ENCODE measurements at places on chromosomes 2 and 18.

DNA sequence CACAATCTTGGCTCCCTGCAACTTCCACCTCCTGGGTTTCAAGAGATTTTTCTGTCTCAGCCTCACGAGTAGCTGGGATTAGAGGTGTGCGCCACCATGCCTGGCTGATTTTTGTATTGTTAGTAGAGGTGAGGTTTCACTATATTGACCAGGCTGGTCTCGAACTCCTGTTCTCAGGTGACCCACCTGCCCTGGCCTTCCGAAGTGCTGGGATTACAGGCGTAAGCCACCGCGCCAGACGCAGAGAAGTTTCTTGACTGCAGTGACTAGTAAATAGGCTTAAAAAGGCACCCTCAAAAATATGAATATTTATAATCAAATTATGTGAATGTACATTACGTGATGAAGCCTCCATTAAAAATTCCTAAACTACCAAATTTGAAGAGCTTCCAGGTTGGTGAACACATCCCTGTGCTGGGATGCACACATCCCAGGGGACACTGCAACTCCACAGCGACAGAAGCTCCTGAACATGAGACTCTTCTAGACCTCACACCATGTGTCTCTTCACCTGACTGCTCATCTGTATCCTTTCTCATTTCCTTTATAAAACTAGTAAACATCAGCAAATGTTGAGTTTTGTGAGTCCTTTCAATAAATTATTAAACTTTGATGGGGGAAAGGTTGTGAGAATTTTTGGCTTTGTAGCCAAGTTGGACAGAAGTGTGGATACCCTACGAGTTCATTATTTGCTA, 203.3 kb upstream of the SPOPL start:
- no peak overlapping the region for H3K27ac ChIP-seq
- no peaks in the 10 kb centered on the region for H3K36me3 ChIP-seq
- no peak for DNase-seq
- H3K27me3 ChIP-seq = no peaks in the 10 kb centered on the region
- no peak overlapping the region for H3K4me3 ChIP-seq

- H3K4me3 ChIP-seq = no peak overlapping the region
- no peaks in the 10 kb centered on the region for H3K27me3 ChIP-seq
- no peaks in the 10 kb centered on the region for H3K36me3 ChIP-seq
- no peak overlapping the region for H3K27ac ChIP-seq
Observed at GRCh38 chr2:178666458-178666857, 140.8 kb downstream of the TTN start.

DNA sequence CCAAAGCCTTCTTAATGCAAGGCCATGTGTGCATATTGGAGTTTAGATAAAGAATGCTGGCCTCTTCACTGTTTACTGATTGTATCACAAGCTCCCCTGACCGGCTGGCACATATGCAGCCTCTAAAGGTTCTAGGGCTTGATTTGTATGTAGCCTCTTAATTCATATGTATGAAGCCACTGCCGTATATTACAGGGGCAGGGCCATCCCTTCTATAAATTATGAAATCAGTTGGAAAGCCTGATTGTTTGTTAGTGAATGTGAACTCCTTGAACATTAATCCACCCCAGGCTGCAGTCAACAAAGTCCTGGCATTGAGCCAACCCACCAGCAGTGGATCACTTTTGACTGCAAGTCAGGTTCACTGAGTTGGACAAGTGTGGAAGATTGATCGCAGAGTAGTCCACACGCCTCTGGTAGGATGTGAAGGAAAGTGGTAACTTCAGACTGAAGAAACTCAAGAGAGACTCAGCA, 61.6 kb upstream of the PARD3B start:
- H3K4me1 ChIP-seq = no peaks in the 10 kb centered on the region
- no peak overlapping the region for H3K27ac ChIP-seq
- no peak overlapping the region for H3K4me3 ChIP-seq
- H3K36me3 ChIP-seq = no peaks in the 10 kb centered on the region
- peaks cover 3% of the 10 kb centered on the region for H3K27me3 ChIP-seq

GRCh38 chr2:165162466-165162865, 41.4 kb downstream of the SCN3A start:
- H3K4me1 ChIP-seq = no peaks in the 10 kb centered on the region
- no peak for DNase-seq
- no peak overlapping the region for H3K27ac ChIP-seq
- no peak overlapping the region for H3K4me3 ChIP-seq

DNA sequence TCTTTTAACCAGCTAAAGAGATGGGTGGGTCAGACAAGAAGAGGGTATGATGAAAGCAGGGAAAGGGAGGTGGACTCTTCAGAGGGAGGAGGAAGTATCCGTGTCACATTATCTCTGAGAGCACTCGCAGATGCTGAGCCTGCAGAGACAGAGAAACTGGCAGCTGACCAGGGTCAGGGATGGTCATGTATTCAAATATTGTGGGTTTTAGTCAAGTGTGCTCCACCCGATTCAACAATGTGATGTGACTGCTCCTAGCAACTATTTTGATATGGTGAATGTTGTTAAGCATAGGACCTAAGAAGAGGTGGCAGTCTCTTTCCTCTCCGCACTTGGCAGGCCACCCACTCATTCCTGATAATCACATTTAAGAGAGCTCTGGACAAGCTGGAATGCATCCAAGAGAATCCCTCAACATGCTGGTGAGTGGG, 1.3 kb upstream of the CLIP4 start:
- H3K27me3 ChIP-seq = peaks cover 80% of the 10 kb centered on the region
- H3K36me3 ChIP-seq = no peaks in the 10 kb centered on the region
- H3K4me1 ChIP-seq = peaks cover 26% of the 10 kb centered on the region
- DNase-seq = no peak

GRCh38 chr2:55019526-55020258, 30.6 kb downstream of the RTN4 start:
- H3K27ac ChIP-seq = no peak overlapping the region
- no peaks in the 10 kb centered on the region for H3K27me3 ChIP-seq
- peaks cover 19% of the 10 kb centered on the region for H3K36me3 ChIP-seq
- DNase-seq = no peak
- H3K4me1 ChIP-seq = peaks cover 5% of the 10 kb centered on the region

- no peaks in the 10 kb centered on the region for H3K27me3 ChIP-seq
- no peaks in the 10 kb centered on the region for H3K4me1 ChIP-seq
- no peak overlapping the region for H3K27ac ChIP-seq
- H3K4me3 ChIP-seq = no peak overlapping the region
- H3K36me3 ChIP-seq = no peaks in the 10 kb centered on the region
- DNase-seq = no peak
Observed at GRCh38 chr18:39037925-39038324, 1472.3 kb upstream of the CELF4 start.

DNA sequence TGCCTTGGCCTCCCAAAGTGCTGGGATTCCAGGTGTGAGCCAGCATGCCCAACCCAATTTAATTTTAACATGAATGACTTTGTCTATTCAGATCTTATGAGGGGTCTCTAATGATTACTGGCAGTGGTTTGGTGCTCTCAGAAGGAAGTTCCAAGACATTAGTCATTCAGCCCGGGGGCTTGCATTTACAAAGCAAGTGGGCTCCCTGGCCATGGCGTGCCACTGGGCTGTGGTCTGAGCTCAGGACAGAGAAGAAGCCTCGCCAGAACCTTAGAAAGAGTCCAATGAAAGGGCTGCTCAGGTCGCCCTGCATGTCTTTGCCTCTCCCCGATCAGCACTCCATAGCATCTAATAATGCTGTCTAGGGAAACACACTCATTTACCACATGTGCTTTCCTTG, 182.6 kb upstream of the CHAC2 start:
- H3K27ac ChIP-seq = no peak overlapping the region
- no peak for DNase-seq
- no peaks in the 10 kb centered on the region for H3K36me3 ChIP-seq

DNA sequence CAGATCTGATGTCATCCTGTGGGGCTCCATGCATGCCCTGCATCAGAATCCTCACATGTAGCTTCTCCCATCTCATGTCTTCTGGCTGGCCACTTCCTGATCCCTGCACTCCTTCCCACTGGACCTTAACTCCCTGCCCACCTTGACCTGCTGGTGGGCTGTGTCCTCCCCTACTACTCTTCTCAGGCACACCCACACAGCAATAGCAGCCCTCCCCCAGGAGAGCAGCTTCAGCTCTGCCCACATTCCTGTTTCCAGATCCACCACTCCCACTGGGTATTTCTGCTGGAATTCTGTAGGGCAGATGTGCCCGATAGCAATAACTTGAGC, 137.0 kb upstream of the HS6ST1 start:
- H3K4me3 ChIP-seq = no peak overlapping the region
- H3K36me3 ChIP-seq = no peaks in the 10 kb centered on the region
- H3K27ac ChIP-seq = no peak overlapping the region
- peaks cover 19% of the 10 kb centered on the region for H3K4me1 ChIP-seq

DNA sequence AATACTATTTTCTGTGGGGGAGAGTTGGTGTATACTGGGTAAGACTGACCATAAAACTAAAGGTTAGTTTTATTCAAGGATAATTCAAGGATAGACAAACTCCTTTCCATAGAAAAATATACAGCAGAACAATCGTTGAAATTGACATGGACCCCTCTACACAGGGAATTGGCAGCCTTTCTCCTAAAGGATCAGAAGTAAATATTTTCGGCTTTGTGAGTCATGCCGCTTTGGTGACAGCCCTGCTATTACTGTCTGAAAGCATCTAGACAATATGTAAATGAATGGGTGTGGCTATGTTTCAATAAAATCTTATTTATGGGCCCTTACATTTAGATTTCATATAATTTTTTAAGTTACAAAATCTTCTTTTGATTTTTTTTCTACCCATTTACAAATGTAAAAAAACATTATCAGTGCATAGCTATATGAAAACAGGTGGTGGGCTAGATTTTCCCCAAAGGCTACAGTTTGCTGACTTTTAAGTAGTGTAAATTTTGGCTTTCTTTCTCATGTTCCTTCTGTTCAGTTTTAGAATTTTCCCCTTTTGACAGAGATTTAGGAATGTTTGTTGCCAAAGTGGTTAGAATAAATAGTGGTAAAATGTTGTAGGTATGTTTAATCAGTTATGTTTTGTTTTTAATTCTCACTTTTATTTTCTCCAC, 270.6 kb downstream of the DCC start:
- no peak overlapping the region for H3K27ac ChIP-seq
- DNase-seq = no peak
- no peaks in the 10 kb centered on the region for H3K4me1 ChIP-seq

GRCh38 chr2:146278881-146279280, 1565.9 kb upstream of the ACVR2A start:
- no peak for DNase-seq
- no peak overlapping the region for H3K4me3 ChIP-seq
- H3K36me3 ChIP-seq = no peaks in the 10 kb centered on the region
- no peaks in the 10 kb centered on the region for H3K4me1 ChIP-seq

DNA sequence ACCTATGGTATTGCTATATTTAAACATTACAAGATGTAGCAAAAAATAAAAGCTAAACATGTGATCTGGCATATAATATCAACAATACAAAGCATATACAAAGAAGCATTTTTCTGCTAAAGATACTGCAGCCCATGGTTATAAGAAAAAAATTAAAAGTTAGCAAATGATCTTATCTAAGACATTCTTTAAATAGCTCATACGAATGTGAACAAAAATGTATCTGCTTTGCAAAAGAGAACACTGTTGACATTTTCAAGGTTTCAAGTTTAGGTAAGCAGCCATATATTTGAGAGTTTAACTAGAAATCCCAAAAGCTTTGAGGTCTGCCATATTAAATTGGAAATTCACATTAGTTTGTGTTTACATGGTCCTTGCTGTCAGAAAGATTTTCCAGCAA, 301.0 kb upstream of the SLC39A10 start:
- no peaks in the 10 kb centered on the region for H3K36me3 ChIP-seq
- peaks cover 3% of the 10 kb centered on the region for H3K27me3 ChIP-seq
- H3K4me3 ChIP-seq = no peak overlapping the region
- no peaks in the 10 kb centered on the region for H3K4me1 ChIP-seq
- DNase-seq = no peak
- H3K27ac ChIP-seq = no peak overlapping the region

- peaks cover 11% of the 10 kb centered on the region for H3K4me1 ChIP-seq
- peaks cover 5% of the 10 kb centered on the region for H3K36me3 ChIP-seq
- no peak overlapping the region for H3K27ac ChIP-seq
- no peak overlapping the region for H3K4me3 ChIP-seq
- H3K27me3 ChIP-seq = peaks cover 2% of the 10 kb centered on the region
- DNase-seq = no peak
Observed at GRCh38 chr18:62499263-62499650, 23.6 kb upstream of the ZCCHC2 start.

DNA sequence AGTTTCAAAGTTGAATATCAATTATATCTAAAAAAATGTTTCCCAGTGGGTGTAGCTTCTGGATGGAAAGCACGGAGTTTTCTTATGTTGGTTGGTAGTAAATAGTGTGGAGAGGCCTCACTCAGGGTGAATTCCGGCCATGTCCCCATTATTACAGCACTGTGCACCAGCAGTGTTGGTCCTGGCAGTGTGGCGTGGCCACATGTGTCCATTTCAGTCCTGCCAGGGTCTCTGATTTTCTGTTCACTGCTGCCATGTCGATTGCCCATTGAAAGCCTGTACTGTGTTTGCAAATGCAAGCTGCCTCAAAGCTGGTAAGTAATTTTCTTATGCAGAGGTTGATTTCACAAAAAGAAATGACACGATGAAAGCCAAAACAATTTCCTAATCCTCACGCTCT, 386.2 kb downstream of the GALR1 start:
- H3K27me3 ChIP-seq = peaks cover 4% of the 10 kb centered on the region
- no peak for DNase-seq
- no peak overlapping the region for H3K27ac ChIP-seq
- H3K36me3 ChIP-seq = peaks cover 5% of the 10 kb centered on the region
- no peaks in the 10 kb centered on the region for H3K4me1 ChIP-seq

GRCh38 chr2:9199716-9200632, 6.6 kb upstream of the ASAP2 start:
- H3K27ac ChIP-seq = no peak overlapping the region
- DNase-seq = no peak
- peaks cover 4% of the 10 kb centered on the region for H3K27me3 ChIP-seq
- peaks cover 30% of the 10 kb centered on the region for H3K4me1 ChIP-seq
- H3K4me3 ChIP-seq = no peak overlapping the region

DNA sequence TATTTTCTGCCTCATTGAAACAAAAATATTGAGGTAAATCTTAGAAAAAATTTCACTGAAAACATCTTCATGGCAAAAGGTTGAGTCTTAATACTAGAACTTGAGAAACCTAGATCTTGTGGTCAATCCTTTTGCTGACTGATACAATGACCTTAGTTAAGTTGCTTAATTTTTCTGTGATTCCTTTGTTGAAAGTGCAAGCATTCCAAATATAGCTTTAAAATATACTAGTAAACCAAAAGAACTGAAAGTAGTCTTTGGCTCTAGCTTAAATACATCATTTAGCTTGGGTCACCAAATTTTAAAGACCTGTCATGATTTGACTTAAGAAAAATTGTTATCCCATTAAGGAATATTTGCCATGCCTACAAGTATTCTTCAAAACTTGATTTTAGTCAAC, 16.7 kb downstream of the BMP10 start:
- no peak overlapping the region for H3K4me3 ChIP-seq
- H3K4me1 ChIP-seq = peaks cover 4% of the 10 kb centered on the region
- H3K36me3 ChIP-seq = no peaks in the 10 kb centered on the region
- no peak overlapping the region for H3K27ac ChIP-seq
- no peak for DNase-seq
- peaks cover 15% of the 10 kb centered on the region for H3K27me3 ChIP-seq

- peaks cover 15% of the 10 kb centered on the region for H3K27me3 ChIP-seq
- H3K4me1 ChIP-seq = no peaks in the 10 kb centered on the region
- no peaks in the 10 kb centered on the region for H3K36me3 ChIP-seq
- DNase-seq = no peak
- H3K27ac ChIP-seq = no peak overlapping the region
Observed at GRCh38 chr18:50061876-50062517, 132.9 kb downstream of the MYO5B start.

Data from nephron progenitor cell (in vitro differentiated cells).